ENCODE measurements at places on chromosomes 5 and 9.

GRCh38 chr9:136537896-136538598 is 7.8 kb downstream of the NOTCH1 start:
- DNase-seq = no peak

GRCh38 chr5:95022967-95023695 is 261.8 kb downstream of the MCTP1 start:
- DNase-seq = no peak

- DNase-seq = no peak
Measured at GRCh38 chr9:125532412-125532811, 174.6 kb downstream of the MAPKAP1 start.

DNA sequence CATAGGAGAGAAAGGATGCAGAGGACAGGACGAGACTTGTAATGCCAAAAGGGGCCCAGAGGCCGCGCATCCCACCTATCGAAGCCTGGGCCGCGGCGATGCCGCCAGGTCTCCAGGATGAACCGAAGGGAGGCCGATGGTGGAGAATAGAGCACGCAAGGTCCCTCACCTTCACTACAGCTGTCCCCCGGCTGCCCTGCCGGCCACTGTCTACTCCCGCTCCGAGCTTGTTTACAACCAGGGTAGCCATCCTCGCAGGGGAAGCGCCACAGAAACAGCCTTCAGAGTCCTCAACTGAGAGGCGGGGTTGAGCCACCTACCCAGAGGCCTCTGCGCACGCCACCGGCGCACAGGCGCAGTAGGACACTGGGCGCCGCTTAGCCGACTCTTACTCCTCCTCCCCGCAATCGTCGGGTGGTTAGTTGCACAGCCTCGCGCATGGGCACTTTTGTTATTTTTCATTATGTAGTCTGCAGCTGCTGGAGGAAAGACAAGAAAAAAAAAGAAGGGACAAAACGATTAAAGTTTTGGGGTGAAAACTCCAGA is at the start of gene TRIM23:
Gene TRIM23, minus strand, starts transcription at position 309 of the 546 bp plus-strand sequence. Its CDS starts 59 bp downstream, at position 250.
- peak; percentile 75 for DNase-seq

DNA sequence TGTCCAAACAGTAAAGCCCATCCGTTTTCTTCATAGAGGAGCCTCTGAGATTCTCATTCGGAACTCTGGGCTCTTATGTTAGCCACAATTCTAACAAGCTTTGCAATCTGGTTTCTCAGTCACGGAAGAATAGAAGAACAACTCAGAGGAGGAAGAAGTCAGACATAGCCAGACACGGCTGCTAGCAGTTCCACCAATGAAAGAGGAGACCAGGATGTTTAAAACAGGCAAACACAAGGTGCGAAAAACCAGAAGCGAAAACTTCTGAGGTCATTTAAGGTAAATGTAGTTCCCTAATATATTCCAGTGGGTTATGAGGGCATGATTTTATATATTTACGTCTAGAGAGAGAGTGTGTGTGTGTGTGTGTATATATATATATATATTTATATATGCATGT is 34.1 kb upstream of the GDNF start:
- no peak for DNase-seq

DNA sequence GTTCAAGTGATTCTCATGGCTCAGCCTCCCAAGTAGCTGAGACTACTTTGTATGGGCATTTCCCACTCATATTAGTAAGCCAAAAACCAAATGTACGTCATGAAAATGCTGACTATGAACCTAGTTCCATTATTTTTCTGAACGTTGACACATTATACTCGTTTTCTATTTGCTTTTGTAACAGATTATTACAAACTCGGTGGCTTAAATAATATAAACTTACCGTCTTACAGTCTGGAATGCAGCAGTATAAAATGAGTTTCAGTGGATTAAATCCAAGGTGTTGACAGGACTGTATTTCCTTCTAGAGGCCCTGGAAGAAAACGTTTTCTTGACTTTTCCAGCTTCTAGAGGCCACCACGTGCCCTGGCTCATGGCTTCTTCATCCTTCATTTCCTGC is 517.0 kb downstream of the GADD45G start:
- DNase-seq = no peak

- DNase-seq = no peak
Measured at GRCh38 chr9:34644766-34645314, 1.6 kb upstream of the GALT start.

DNA sequence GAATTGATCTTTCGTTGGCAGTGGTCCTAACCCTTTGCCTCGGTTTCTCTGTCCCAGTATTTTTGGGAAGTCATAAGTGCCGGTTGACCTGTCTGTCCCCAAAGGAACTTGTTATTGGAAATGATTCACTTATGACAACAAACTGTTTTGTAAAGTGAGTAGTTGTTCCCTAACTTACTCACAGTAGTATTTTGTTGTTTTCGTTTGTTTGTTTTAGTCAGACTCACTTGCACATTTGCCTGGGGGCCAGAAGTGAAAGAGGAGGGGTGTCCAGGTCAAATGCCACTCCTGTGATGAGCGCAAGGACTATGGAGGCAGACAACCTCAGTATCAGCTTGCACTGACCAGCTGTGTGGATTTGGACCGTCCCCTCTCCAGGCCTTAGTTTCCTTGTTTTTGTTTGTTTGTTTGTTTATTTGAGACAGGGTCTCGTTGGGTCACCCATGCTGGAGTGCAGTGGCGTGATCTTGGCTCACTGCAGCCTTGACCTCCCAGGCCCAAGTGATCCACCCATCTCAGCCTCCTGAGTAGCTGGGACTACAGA is 47.3 kb downstream of the ANKRD55 start:
- no peak for DNase-seq

DNA sequence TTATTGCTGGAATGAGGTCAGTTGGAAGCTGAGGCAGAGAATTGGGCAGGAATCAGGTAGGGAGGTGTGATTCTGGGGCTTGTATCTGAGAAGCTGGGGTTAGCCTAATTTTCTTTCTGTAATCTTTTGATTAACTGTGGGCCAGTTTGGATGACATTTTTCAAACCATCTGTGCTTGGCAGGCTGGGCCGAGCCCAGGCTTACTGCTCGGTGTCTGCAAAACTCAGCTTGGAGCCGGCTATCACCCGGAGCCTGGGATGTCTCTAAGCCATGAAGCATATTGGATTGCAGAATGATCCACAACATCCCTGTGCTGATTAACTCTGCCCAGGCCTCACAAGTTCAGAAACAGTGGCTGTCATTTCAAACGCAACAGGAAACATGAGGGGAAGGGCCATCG is 26.5 kb downstream of the KCNMB1 start:
- DNase-seq = no peak

DNA sequence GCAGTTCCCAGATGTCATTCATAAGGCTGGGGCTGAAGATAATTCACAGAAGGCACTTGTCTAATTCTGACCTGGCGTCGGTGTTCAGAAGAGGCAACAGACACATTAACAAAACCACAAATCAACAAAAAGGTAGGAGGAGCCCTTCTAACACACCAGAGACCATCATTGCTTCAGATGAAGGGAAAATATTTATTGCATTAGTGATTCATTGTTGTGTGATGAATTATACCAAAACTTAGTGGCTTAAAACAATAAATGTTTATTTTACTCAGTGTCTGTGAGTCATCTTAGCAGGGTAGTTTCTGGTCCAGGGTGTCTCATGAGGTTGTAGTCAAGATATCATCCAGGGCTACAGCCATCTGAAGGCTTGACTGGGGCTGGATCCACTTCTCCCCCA is 91.3 kb upstream of the KIF2A start:
- DNase-seq = no peak

- no peak for DNase-seq
Measured at GRCh38 chr9:68997666-68998065, 16.2 kb downstream of the PRKACG start.

DNA sequence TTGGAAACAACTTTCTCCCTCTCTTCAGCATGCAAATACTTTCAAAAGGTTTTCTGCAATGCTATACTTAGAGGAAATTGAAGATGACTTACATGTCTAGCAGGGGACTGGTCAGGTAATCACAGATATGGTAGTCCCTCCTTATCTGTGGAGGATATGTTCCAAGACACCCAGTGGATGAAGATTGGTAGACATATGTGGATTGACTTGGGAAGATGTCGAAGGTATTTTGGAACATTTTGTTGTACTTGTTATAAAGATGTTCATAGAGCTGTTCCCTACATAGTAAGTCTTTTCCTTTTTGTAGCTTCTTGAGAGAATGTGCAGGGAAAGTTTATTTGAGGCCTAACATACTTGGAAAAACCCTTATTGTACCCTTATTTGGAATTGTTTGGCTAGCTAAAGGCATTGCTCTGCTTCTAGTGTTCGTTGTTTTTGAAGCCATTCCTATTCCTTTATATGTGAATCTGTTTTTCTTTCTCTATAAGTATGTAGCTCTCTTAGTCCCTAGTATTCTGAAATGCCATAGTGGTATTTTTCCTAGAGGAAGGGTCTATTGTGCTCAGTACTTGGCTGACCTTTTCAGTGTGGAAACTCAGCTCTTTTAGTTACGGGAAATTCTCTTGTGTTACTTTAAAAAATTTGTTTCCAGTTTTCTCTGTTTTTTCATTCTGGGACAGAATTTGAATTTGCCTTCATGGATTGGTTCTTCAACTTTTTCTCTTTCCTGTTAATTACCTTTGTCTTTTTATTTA is 25.7 kb downstream of the GPR151 start:
- DNase-seq = no peak

DNA sequence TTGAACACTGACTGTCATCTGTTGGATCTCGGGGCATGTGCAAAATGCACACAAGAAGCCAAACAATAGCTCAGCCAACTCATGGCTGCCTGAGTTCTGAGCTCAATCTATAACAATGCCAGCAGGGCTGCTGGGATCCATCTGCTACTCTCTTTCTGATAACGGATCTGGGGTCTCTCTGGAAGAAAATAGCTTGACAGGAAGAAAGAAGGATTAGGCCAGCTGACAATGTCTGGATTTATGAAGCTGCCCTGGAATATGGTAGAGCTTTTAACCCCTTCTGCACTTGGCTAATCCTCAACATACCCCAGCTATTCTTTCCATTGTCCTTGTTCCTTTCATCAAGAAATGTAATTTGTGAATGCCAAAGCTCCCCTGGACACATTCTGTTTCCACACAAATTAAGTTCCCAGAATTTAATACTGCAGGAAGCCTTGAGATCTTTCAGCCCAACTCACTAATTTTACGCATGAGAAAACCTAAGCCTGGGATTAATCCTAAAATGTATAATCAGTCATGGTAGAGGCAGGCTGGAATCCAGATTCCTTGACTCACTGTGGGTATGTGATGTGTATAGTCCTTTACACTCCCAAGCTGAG is 62.7 kb upstream of the PCA3 start:
- no peak for DNase-seq

DNA sequence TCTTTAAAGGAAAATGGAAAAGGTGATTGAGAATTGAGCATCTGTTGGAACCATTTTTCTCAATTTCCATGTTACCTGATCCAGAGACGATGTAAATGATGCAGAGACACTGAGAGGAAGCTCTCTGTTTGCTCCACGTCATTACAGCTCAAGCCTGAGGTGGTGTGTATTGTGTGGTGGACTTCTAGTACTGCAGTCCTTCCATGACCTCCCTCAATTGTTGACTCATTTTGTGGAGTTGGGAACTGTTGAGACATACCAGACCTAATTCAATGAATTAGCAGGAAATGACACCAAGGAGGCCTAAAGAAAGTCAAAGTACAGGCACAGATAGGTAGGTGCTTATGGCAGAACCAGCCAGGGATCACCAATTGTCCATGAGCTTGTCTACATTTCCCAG is 15.6 kb upstream of the LVRN start:
- DNase-seq = no peak

DNA sequence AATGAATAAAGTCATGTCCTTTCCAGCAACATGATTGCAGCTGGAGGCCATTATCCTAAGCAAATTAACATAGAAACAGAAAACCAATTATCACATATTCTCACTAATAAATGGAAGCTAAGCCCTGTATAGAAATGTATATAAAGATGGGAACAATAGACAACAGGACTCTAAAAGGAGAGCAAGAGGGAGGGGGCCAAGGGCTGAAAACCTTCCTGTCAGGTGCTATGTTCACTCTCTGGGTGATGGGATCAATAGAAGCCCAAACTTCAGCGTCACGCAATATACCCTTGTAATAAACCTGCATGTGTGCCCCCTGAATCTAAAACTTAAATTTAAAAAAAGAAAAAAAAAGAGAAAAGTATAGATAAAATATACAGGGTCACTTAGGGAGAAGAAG is 163.7 kb upstream of the ACO1 start:
- DNase-seq = no peak

- peak; percentile 40 for DNase-seq
Measured at GRCh38 chr9:98536542-98537173, 172.1 kb downstream of the GABBR2 start.

- DNase-seq = no peak
Measured at GRCh38 chr5:33228149-33228548, 212.6 kb upstream of the TARS1 start.

DNA sequence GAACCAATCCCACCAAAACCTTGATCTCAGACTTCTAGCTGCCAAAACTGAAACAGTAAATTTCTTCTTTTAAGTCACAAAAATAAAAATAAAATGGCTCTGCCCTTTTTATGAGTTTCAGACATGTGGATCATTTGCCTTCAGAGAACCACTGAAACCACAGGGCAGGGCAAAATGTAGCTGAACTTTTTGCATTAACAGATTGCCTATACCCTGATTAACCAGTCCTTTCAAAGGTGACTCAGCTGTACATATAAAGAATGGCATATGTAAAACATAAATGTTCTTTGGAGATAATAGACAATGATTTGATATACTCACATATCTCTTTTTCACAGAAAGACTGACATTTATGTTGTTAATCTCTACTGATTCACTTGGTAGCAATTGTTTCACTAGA is 187.1 kb upstream of the GRIN3A start:
- no peak for DNase-seq

GRCh38 chr5:90378752-90379151 is 30.8 kb downstream of the CETN3 start:
- DNase-seq = no peak

- DNase-seq = no peak
Measured at GRCh38 chr5:133510634-133511262, 101.6 kb downstream of the FSTL4 start.

DNA sequence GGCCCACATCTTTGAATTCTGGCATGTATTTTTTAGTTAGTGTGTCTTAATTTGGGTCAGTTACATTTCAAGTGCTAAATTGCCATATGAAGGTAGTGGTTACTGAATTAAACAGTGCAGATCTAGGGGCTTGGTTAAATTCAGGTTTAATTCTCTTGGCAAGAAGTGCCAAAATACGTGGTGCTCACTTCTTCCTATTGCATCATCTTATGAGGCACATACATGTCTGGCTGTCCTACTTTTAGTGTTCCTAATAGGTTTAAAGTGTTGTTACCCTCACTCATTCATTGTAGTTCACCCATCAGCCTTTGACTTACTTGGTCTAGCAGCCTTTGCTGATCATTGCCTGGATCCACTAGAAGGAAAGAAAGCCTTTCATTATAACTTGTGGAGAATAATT is 59.5 kb downstream of the RPS6 start:
- DNase-seq = no peak

DNA sequence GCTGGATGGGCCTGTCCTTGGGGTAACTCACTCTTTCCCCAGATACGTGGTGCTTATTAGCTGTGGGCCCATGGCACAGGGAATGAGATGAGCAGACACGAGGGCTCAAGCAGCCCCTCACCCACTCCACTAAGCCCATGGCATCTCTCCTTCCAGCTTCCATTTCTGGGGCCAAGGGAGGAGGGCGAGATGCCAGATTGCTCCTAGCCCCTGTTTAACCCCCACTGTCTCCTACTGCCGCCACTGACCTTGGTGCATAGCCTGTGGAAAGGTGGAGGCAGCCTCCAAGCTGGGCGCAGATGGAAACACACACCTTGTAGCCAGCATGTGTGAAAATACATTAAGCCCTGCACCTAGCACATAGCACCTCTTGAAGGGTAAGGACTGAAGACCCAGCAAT is 167.6 kb downstream of the FSTL4 start:
- DNase-seq = no peak
